Stimulated activated CD4-positive, alpha-beta T cell treated with anti-CD3 and anti-CD28 coated beads, Interleukin-12 subunit alpha, Interleukin-12 subunit beta, amount 100 ng/mL, for 48 hours (primary cell): ENCODE measurements at places on chromosomes 16 and 17.

DNA sequence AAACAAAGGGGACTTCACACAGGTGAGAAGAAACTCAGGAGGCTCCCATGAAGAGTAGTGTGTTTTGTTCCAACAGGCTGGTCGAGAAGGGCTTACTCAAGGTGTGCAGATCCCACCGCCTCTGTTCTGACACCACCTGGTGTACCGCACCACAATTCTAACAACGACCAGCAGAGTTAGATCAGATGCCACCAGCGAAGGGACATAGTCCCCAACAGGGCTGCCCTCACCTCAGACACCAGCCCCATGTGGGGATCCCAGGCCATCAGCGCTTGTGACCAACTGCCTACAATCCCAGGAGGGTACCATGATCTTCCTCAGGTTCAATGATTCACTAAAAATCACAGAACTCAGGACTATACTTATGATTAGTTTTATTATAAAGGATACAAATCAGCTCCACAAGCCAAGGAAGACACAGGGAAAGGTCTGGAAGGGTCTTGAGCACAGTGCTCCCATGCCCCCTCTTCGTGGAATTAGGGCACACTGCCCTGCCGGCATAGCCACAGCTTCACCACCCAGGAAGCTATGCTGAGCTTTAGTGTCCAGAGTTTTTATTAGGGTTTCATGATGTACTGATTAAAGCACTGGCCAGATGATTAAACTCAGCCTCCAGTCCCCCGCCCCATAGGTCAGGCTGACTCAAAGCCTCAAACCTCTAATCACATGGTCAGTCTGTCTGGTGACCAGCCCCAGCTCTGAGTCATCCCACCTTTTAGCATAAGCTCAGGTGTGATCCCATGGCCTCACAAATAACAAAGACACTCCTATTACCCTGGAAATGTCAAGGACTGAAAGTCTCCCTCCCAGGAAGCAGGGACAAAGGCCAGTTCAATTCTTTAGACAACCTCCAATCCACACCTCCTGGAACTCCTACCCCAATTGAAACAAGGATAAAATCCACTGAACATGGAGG lies 26.0 kb downstream of the TRIM25 start:
- DNase-seq = no peak

DNA sequence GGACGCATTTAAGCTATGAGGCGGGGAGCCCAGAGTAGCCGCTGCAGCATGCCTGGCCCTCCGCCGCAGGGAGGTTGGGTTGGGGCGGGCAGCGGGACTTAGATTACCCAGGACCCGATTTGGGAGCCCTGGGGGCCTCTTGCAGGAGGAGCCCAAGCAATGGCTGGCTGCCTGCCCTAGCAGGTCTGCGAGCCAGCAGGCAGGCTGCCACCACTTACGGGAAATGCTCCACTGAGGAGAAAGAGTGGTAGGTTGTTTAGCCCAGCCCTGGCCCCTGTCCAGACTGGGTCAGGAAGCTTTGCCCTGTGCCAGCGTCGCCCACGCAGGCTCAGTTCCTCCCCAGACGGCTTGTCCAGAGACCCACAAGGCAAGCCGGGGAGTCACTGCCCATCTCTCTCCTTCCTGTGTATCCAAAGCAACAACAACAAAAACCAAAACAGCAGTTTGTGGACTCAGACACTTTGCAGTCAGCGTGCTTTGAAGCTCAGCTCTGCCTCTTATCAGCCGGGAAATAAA lies 10.3 kb upstream of the TVP23A start:
- DNase-seq = no peak

DNA sequence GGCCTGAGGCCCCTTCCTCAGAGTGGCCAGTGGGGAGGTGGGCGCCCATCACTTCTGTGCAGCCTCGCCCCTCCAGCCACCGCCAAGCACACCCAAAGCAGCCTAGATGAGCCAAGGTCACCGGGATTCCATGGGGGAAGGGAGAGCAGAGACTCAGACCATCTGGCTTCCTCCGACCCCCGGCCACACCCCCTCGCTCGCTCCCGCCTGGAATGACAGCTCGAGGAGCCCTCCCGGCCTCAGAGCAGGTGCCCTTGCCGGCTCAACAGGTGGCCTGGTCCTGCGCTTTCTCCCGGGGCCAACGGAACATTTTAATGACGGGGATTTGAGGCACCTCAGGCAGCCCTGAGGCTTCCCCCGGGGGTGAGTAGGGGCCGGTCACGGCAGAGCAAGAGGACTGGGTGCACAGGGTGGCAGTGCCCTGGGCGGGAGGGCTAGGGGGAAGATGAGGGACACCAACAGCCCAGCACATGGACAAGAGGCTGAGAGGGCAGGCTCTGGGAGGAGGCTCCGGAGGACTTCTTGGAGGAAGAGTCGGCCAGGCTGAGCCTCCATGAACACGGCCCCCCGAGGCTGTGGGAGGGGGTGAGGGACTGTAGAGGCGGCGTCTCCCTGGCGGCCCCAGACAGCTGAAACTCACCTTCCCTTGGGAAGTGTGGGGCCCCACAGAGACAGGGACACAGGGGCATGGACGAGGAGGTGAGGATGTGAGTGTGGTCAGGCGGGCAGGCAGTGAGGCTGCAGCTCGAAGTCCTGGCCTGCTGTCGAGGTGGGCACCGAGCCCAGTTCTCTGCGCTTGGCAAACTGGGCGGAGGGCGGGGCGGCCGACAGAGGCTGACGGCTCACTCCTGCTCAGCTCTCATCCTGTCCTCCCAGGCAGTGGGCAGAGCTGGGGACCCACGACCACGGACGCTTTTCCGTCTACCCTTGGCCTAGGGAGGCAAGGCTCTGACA lies 12.5 kb upstream of the C1QTNF8 start:
- no peak for DNase-seq

- DNase-seq = no peak
Observed at GRCh38 chr16:85398688-85399582, 214.2 kb upstream of the GSE1 start.

DNA sequence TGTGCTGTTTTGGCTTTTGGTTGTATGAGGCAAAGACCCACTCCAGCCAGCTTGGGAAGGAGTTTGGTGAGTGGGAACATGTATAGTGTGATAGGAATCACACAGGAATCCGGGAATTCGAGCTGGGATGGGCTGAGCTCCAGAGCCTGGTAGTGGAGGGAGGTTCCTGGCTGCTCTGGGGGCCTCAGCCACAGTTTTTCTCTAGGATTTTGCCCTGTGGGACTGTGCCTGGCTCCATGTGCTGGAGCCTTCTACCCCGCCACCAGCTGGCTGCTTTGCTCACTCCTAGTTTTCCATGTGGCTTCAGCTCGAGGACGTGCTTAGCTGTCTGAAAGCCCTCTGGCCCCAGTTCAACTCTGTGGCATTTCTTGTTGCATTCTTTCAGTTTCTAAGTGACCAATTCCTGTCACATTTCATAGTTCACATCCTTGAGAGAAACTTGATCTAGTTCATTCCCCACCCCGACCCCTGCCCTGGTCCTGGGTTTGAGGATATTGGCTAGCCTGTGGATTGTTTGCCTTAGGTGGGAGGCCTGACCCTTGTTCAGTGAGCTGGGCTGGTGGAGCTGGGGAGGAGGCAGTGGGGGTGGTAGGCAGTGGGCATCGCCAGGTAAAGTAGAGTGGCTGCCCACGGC lies 5.0 kb downstream of the SEC14L1 start:
- no peak for DNase-seq

DNA sequence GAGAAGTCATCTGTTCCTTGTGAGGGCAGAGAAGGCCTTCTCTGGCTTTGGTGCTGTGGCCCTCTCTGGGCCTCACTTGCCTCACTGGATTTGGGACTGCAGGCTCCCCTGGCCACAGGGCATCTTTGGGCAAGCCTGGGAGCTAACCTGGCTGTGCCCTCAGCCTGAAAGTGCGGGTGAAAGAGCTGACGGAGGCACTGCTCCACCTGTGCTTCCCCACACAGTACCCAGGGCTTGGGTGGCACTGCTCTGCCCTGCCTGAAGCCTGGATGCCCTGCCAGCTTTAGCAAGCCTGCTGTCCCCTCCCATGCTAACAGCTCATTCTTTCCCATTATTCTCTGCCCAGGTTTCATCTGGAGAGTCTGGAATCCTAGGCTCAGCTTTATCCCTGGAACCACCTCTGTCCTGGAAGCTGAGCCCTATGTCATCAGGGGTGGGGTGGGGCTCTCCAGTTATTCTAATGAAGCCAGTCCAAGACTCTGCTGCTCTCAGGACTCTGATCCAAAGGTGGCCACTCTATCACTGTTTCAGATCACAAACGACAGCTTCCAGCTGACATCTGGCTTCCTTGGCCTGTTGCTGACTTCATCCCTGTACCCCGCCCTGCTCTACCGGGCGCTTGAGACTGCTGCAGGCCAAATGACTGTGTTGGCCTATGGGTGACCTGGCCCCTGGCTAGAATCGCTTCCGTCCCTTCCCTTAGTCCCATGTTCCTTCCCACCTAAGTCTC lies 29.3 kb downstream of the HIC1 start:
- no peak for DNase-seq

DNA sequence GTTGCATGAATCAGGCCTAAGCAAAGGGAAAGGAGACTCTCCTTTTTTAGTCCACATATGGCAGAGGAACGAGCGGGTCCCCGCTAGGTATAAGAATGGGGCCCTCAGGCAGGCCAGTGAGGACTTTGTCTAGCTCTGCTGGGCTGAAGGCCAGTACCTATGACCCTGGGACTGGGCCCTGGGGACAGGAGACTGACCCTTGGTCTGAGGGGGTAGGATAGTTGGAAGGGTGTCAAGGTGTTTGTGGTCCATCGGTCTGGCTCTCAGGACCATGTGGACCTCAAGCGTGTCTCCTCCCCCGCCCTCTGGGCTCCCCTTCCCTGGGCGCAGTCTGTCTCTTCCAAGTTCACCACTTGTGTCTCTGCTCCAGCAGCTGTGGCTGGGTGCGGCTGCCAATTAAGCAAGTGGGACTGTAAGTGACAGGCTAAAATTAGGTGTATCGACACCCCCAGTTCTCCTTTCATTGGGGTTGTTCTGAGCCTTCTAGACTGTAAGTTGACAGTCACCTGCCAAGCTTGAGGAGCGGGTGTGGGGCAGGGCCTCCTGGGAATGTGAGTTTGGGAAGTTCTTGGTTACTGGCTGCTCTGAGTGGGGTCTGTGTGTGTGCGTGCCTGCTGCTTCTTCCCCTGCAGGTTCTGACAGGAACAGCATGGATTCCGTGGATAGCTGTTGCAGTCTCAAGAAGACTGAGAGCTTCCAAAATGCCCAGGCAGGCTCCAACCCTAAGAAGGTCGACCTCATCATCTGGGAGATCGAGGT lies 24.5 kb downstream of the AKAP1 start:
- no peak for DNase-seq

DNA sequence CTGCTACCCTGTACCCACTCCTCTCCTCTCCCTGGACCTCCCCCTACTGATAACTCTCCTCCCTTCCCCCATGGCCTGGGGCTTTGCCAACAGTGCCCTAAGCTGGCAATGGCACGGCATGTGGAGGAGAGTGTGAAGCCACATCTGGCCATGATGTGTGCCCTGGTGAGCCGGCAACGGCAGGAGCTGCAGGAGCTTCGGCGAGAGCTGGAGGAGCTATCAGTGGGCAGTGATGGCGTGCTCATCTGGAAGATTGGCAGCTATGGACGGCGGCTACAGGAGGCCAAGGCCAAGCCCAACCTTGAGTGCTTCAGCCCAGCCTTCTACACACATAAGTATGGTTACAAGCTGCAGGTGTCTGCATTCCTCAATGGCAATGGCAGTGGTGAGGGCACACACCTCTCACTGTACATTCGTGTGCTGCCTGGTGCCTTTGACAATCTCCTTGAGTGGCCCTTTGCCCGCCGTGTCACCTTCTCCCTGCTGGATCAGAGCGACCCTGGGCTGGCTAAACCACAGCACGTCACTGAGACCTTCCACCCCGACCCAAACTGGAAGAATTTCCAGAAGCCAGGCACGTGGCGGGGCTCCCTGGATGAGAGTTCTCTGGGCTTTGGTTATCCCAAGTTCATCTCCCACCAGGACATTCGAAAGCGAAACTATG lies 5.2 kb downstream of the TRAF4 start:
- DNase-seq = no peak

GRCh38 chr17:38410201-38410600 lies 18.1 kb upstream of the ARHGAP23 start:
- no peak for DNase-seq

DNA sequence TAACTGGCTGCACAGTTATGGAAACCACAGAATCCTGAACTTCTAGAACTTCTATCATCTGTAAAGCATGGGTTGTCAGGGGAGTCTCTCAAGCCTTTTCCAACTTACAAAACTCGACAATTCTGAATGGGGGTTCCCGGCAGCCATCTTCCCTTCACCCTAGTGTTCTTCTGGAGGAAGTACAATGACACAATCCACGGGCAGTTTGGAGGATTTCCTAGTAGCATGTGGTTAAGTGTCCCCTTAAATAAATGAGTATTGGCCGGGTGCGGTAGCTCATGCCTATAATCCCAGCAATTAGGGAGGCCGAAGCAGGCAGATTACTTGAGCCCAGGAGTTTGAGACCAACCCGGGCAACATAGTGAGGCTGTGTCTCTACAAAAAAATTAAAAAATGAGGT lies 2.1 kb downstream of the SLC16A6 start:
- no peak for DNase-seq

DNA sequence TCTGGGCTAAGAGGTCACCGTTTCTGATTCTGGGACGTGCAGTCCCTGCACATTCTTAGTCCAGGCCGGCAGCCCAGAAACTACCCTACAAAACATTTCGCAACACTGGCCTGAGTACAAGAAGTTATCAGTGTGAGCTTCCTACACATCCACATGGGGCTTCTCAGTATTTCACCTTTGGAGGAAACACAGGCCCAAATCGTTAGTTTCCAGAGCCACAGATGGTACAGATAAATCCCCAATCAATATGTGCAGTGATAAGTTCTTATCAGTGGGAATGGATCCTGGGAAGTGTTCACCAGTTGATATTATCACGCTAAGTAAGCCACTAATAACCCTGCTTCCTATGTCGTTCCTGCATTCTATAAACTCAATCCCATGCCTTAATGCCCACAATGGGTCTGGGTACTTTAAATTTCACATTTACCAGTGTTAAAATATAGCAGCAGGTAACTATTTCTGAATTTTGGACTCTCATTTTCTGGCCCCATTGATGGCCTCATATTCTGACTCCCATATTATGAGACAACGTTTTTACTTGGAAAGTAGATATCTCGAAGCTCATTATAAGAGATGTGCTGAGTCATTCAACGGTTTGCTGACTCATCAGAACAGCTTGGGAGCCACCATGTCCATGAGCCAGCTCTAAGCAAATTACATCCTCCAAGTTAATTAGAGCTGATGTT lies 370.2 kb upstream of the MAF start:
- DNase-seq = no peak

DNA sequence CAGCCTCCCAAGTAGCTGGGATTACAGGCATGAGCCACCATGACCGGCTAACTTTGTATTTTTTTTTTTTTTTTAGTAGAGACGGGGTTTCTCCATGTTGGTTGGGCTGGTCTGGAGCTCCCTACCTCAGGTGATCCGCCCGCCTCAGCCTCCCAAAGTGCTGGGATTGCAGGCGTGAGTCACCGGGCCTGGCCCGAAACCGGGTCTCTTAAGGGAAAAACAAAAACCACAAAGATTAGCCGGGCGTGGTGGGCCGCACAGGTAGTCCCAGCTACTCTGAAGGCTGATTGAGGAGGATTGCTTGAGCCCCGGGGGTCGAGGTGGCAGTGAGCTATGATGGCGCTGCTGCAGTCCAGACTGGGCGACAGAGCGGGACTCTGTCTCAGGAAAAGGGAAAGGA lies 19.9 kb upstream of the RBL2 start:
- DNase-seq = no peak

- no peak for DNase-seq
Observed at GRCh38 chr16:84570739-84571403, 47.0 kb downstream of the COTL1 start.

GRCh38 chr17:17769869-17770631 lies 66.7 kb downstream of the SREBF1 start:
- no peak for DNase-seq
